ENCODE measurements at places on chromosomes 7 and 10.
A peak's percentile ranks its signal among the peaks of the same experiment; 100 is the strongest.

GRCh38 chr7:44965937-44966730 lies 12.7 kb downstream of the MYO1G start:
- DNase-seq = peak; percentile 71

GRCh38 chr10:110496553-110497437 lies 912 bp upstream of the DUSP5 start:
- no peak for DNase-seq

DNA sequence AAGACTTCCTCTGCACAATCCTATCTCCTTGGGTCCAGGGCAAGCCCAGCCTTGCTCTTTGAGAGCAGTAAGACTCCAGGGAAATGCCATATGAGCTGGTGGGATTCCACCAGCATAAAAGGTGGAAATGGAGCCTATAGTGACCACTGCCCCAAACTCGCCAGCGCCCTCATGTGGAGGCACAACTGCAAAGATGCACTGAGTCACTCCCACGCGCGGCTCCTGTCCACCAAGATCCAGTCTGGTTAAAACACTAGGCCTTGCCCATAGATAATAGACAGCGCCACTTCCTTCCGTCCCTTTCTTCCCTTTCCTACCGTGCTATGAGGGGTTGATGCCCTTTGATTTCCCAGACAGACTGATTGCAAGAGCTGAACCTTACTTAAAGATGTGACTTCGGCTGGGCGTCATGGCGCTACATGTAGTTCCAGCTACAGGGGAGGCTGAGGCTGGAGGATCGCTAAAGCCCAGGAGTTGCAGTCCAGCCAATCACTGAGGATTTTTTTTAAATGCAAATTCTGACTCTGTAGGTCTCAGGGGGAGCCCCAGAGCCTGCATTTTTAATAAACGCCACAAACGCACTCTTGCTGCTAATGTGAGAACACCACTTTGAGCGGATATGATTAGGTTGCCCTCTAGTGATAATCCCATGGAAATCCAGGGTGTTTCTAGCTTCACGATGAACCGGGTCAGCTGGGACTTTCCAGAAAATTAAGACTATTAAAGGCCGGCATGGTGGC lies 136.5 kb downstream of the EPC1 start:
- no peak for DNase-seq

- DNase-seq = peak; percentile 50
Measured at GRCh38 chr10:71216751-71217265, 4.4 kb downstream of the UNC5B start.

GRCh38 chr10:62707810-62708209 lies 96.7 kb upstream of the ADO start:
- DNase-seq = no peak

GRCh38 chr7:152093717-152094116 lies 68.2 kb downstream of the GALNT11 start:
- no peak for DNase-seq

GRCh38 chr10:31875608-31876007 lies 53.0 kb downstream of the ARHGAP12 start:
- no peak for DNase-seq

GRCh38 chr10:57395923-57396322 lies 871.8 kb downstream of the IPMK start:
- no peak for DNase-seq

GRCh38 chr10:64156166-64156565 lies 635.0 kb downstream of the REEP3 start:
- DNase-seq = no peak

GRCh38 chr7:30032310-30033125 lies 4.3 kb downstream of the PLEKHA8 start:
- no peak for DNase-seq

DNA sequence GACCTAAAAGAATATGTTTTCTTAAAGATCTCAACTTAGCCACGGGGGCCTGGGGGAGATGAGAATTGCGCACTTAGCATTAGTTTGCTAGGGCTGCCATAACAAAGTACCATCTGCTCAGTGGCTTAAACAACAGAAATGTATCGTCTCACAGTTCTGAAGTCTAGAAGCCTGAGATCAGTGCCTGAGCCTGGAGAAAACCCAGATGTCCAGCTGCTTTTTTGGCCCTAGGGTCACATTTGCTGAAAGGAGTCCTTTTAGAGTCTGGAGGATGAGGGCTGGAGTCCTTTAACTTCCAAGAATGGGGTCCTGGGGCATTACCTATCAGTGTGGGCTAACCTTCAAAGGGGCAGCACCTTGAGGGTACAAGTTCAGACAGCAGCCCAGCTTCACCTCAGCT lies 48.2 kb downstream of the SMURF1 start:
- no peak for DNase-seq

DNA sequence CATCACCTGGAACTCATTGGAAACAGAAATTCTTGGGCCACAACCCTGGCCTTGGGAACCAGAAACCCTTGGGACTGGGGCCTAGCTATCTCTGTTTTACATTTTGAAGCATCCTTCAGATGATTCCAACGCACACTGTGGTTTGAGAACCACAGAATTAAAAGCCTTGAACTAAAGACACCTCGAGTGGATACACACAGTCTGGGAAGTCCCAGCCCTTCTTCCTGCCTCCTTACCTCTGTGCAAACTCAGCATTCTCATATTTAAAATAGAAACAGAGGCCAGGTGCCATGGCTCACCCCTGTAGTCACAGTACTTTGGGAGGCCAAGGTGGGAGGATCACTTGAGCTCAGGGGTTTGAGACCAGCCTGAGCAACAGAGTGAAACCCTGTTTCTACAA lies 12.9 kb downstream of the NPFFR1 start:
- no peak for DNase-seq

All from suprapubic skin (tissue), 4 donors.